HT1080 (cell line): ENCODE measurements at places on chromosomes 3 and 15. TPM values are rescaled to one million over a fixed set of nuclear protein-coding genes. Genes with fewer than 3 reads are reported as not detected.
A peak's percentile ranks its signal among the peaks of the same experiment; 100 is the strongest.

Gene SLC9A9
- 1.5 and 2.8 TPM in 2 replicates for total RNA-seq

Gene FOXL2NB
- total RNA-seq: not detected in 2 replicates

Gene SYNM
- 0.82 and 0.94 TPM in 2 replicates for total RNA-seq

Gene ITPKA
- 10.9 and 15.0 TPM in 2 replicates for total RNA-seq

Gene MESP2
- total RNA-seq: not detected in 2 replicates

Gene ST3GAL6
- 11.1 and 12.4 TPM in 2 replicates for total RNA-seq

Gene GABRR3
- total RNA-seq: not detected in 2 replicates

Gene CACNA2D3
- total RNA-seq: 0.14 TPM in 1 of 2 replicates, not detected in the other

GRCh38 chr15:83276661-83277060 lies 7.8 kb downstream of the BNC1 start:
- DNase-seq: no peak

- DNase-seq: peak; percentile 86
Observed at GRCh38 chr3:24318677-24319287, 175.9 kb downstream of the THRB start.

DNA sequence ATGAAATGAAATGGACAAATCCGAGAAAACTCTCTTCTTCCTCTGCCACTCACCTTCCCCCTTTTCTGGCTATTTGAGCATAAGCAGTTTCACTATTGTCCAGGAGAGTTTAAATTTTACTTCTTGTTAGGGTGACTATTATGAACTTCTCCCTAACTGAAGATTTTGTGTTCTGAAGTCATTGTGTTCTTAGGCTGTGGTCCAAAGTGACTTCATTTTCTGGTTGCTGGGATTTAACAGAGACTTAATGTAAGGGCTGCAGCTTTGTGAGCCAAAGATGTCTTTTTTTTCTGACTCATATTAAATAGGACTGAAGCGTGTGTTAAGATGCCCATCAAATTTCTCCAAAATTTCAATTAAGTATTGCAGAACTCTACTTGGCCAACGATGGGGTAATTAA lies 46.5 kb upstream of the FSTL1 start:
- peak; percentile 96 for DNase-seq

GRCh38 chr3:47565734-47566550 lies 12.7 kb downstream of the CSPG5 start:
- DNase-seq: no peak

- no peak for DNase-seq
Observed at GRCh38 chr3:32305361-32305876, 66.9 kb downstream of the CMTM8 start.

GRCh38 chr3:15097891-15098290 lies 1.1 kb downstream of the RBSN start:
- DNase-seq: peak; percentile 57

GRCh38 chr3:23863060-23863459 lies 53.7 kb downstream of the NKIRAS1 start:
- DNase-seq: no peak

- DNase-seq: no peak
Observed at GRCh38 chr3:5190147-5190791, 2.8 kb downstream of the EDEM1 start.

DNA sequence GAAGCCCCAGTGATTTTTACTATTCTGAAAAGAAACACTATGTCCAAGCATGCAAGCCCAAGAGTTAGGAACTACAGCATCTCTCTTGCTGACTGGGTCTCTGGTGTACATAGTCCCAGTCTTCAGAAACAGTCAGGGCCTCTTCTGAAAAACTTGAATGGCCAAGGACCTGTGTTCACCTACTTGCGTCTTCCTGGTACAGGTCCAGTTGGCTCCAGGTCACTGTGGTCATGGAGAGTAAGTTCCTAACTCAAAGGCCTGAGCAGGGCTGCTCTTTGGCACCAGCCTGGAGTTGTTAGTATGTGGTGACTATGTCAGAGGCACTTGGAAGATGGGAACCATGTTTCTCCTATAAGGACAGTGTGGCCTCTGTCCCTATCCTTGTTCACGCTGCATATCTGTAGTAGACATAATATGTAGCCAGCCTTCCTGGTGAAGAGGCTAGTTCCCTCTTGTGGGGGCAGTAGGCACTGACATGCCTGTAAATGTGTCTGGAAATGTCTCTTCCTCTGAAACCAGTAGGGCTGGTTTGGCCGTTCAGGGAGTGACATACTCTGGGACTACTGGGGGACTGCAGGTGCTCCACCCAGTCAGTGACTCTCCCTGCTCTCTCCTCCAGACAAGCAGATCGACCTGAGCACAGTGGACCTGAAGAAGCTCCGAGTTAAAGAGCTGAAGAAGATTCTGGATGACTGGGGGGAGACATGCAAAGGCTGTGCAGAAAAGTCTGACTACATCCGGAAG lies 2.6 kb upstream of the RBM15B start:
- DNase-seq: no peak

- DNase-seq: no peak
Observed at GRCh38 chr3:37171144-37171543, 3.2 kb downstream of the LRRFIP2 start.

DNA sequence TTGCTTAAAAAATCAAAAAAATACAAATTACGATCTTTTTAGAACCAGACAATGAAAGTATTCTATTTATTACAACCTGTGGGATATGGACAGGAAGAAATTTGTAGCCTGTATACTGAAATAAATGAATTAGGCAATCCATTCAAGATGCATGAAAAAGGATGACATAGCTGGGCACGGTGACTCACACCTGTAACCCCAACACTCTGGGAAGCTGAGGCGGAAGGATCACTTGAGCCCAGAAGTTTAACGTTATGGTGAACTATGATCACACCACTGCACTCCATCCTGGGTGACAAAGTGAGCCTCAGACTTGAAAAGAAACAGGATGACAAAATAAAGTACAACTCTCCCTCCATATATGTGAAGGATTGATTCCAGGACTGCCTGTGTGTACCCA lies 74.1 kb downstream of the MSL2 start:
- peak; percentile 42 for DNase-seq

GRCh38 chr15:63054281-63054683 lies 11.7 kb downstream of the TPM1 start:
- no peak for DNase-seq

GRCh38 chr15:69535101-69535638 lies 82.6 kb downstream of the RPLP1 start:
- peak; percentile 72 for DNase-seq

DNA sequence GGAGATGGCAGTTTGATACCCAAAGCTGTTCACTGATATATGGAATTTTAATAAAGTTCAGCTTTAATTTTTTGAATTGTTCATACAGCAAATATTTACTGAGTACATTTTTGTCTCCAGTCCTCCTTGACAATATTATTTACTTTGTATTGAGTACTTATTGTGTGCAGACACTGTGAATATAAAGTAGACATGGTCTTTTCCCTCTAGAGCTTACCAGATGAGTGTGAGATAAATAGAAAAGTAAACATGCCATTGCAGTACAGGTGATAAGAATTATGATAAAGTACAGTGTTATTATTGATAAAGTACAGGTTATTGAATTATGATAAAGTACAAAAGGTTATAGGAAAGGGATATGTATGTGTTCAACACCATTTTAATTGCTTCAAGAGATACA lies 2.1 kb downstream of the UBA5 start:
- DNase-seq: no peak

DNA sequence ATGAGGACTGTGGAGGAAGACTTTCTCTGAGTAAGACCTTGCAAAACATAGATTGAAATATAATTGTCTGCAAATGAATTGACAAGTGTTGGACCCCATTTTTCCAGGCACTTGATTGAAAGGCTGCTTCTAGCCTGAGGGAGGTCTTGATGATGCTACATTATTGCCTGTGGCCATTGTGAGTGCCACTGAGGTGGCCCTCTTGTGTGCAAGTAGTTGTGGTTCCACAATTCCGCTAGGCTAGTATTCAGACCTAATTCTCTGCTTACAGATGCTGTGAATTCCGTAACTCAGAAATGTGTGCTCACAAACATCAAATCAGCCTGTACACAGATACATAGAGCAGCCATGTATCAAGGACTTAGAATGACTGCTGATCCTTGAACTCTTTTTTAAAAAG lies 34.7 kb downstream of the FNDC3B start:
- no peak for DNase-seq

- DNase-seq: no peak
Observed at GRCh38 chr15:51076524-51077220, 18.0 kb downstream of the TNFAIP8L3 start.

DNA sequence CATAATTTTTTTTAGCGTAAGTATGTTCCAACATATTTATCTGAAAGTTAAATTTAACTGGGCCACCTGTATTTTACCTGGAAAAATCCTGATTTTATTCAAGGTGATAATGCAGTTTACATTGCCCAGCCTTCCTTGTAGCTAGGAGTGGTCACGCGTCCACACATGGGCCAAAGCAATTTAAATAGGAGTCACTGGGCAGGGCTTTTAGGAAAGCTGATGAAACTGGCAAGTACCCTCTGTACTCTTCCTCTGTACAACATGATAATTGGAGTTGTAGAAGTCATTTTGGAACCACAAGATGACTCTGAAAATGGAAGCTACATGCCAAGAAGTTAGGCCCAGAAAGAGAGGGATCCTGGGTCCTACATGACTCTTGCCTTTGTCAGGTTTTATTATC lies 9.5 kb downstream of the BTD start:
- no peak for DNase-seq

DNA sequence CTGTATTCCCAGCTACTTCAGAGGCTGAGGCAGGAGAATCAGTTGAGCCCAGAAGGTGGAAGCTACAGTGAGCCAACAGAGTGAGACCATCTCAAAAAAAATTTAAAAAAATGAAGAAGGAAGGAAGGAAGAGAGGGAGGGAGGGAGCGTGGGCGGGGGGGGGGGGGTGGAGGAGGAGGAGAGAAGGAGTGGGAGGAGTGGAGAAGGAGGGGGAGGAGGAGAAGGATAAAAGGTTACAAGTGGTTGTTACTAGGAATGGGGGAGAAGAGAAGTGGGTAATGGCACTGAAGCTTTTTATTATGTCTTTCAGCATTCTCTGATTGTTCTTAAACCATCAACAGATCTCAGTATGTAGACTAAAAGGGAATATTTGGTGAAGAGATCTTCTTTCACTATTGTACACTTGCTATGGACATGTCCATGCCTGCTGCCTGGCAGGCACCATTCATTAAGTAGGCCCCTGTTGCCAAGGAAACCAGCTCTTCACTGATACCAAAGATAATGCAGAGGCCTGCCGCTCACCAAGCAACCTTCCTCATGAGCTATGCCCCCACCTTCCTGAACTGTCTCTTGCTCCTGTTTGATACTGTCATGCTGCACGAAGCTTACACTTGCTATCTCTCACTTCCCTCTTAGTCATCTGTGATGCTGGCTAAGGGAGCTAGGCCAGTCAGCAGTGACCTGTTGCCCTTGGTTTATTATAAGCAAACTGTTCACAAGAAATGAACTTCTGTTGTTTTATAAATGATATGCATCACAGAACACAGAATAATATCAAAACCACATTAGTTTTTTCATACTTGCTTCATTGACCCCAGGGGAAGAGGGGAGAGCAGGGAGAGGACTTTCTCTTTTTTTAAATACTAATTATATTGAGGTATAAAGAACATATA lies 23.1 kb downstream of the EPM2AIP1 start:
- peak; percentile 81 for DNase-seq

- peak; percentile 81 for DNase-seq
Observed at GRCh38 chr3:132231633-132232032, 85.6 kb upstream of the ACP3 start.

DNA sequence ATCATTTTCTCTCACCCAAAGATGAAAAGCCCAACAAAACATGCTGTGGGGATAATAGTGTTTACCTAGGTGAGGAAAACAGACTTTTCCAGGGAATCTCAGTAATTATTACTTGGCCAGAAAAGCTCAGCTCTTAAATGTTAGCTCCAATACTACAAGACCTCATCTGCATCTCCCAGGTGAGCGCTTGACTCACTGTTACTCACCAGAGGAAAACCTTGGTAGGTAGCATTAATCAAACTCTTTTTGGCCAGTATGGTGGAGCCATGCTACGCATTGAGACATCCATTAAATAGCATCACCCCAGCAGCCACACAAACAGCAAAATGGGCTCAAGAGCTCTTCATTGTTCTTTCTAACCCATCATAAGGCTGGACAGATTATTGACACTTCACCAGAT lies 99.0 kb downstream of the TIGIT start:
- no peak for DNase-seq

DNA sequence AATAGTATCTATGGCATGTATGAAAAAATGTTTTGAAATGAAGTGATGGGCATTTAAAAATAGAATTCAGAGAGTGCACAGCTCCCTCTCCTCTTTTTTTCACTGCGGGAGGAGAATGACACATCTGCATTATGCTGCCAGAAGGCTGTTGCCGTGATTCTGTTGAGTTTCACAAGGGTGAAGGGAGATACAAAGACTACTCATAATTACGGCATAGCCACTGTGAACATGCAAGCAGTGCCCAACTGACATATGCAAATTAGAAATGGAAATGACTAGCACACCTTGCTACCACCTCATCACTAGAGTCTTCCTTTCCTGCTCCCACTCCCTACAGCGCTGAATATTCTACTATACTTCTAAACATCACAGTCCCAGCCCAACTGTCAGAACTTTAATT lies 20.1 kb downstream of the IFT57 start:
- DNase-seq: no peak

DNA sequence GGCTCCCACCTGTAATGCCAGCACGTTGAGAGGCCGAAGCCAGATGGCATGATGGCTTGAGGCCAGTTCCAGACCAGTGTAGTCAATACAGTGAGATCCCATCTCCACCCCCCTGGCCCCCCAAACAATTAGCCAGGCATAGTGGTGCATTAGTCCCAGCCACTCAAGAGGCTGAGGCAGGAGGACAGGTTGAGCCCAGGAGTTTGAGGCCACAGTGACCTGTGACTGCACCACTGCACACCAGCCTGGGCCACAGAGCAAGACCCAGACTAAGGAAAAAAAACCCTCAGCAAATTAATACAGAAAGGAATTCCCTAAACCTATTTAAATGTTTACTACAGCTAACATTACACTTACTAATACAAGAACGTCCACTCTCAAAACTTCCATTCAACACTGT lies 424.6 kb downstream of the SHQ1 start:
- no peak for DNase-seq

DNA sequence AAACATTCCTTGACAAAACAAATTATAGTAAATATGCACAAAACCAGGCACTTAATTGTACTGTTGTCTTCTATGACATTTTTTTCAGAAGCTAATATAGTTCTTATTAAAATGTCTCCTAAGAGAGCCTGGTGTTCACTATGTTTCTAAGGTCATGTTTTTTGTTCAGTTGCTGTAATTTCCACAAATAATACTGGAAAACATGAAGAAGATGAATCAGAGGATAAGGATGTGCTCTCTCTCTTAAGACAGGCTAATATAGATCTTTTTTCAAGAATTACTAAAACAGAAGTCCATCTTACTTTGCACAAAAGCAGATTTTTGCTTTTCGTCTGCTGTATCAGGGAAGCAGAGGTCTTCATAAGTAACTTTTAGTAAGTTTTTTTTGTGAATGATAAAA lies 823.0 kb upstream of the NECTIN3 start:
- DNase-seq: no peak

GRCh38 chr3:50333744-50334328 lies 5.8 kb upstream of the TUSC2 start:
- DNase-seq: peak; percentile 59
